ENCODE measurements at places on chromosomes 7 and 10.

- DNase-seq: no peak
These were observed 64.5 kb upstream of the MRLN start for GRCh38 chr10:59817773-59818172.

DNA sequence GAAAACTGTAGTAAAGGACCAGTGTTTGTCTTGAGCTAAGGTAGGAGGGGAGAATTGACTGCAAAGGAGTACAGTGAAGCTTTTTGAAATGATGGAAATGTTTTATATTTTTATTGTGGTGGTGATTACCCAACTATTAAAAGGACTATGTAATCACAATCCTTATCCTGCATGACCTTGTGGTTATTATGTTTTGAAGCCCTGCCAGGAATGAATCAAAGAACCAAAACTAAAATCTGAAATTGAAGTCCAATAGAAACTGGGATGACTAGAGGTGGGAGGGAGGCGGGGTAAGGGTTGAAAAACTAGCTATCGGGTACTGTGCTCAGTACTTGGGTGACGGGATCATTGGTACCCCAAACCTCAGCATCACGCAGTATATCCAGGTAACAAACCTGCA, 8.2 kb downstream of the CCDC7 start:
- DNase-seq: no peak

DNA sequence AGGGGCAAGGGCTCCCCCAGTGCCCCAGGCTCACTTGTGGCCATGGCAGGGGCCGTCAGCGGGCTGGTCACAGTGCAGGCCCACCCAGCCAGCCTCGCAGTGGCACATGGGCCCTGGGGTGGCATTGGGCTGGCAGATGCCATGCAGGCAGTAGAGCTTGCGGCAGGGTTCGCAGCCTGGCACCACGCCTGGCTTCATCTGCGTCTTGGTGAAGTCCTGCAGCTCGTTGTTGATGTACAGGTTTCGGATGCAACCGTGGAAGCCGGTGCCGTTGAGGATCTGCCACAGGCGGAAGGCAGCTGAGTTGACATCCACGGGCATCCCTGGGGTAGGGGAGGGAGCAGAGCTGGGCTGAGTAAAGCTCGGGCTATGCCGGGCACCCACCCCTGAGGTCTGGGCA, 170.6 kb downstream of the LCOR start:
- no peak for DNase-seq

DNA sequence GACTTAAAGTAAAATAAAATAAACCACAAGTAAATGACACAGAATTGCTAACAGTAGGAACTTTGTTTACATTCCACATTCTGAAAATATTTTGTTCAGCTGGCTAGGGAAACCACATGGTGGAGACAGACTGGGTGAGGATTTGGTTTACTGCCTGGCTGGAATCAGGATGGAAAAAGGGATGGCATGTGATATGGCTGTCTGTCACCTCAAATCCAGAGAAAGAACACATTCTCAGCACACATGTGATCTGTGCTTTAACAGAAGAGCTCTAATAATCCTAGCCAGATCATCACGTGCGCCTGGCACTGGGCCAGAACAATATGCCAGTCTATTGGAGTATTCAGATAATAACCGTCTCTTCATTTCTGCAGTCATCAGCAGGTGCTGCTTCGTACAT, 90.9 kb upstream of the PIP4K2A start:
- DNase-seq: no peak

DNA sequence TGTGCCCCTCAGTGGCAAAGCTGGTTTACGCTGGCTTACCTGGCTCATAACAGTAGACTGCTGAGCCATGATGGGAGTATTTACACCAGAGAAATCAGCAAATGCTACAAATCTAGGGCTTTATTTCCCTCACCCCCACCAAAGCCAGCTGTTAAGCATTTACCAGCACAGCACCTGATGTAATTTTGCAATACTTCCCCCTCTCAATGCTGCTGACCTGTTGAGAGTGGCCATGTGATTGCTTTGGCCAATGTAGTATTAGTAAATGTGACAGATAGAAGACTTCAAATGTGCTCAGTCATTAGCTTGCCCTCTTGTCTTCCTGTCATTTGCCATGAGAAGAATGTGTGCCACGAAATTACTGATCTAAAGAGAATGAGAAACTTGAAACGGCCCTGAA, 46.6 kb downstream of the HERPUD2 start:
- DNase-seq: no peak

GRCh38 chr10:58666024-58666423, 153.4 kb downstream of the BICC1 start:
- no peak for DNase-seq

GRCh38 chr10:63515002-63515763, 6.0 kb upstream of the REEP3 start:
- no peak for DNase-seq

DNA sequence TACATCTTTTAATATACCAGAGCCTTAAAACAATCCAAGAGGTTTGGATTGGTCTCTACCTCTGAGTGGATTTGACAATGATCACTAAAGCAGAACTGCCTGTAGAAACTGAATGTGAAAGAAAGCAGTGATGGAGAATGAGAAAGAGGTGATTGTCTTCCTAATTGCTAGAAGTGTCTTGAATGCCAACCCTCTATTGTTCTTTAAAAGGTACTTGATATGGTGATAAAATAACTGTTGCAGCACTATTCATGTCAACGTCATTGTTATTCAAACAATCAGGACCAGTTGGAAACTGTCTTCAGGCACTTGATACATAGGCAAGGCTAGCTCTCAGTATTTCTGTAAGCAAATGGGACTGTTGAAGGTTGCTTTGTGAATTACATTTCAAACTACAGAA, 47.9 kb upstream of the ITPRID1 start:
- no peak for DNase-seq

GRCh38 chr7:57414852-57415251, 35.1 kb upstream of the ZNF716 start:
- no peak for DNase-seq

GRCh38 chr10:81541517-81541916, 333.5 kb upstream of the NRG3 start:
- no peak for DNase-seq

DNA sequence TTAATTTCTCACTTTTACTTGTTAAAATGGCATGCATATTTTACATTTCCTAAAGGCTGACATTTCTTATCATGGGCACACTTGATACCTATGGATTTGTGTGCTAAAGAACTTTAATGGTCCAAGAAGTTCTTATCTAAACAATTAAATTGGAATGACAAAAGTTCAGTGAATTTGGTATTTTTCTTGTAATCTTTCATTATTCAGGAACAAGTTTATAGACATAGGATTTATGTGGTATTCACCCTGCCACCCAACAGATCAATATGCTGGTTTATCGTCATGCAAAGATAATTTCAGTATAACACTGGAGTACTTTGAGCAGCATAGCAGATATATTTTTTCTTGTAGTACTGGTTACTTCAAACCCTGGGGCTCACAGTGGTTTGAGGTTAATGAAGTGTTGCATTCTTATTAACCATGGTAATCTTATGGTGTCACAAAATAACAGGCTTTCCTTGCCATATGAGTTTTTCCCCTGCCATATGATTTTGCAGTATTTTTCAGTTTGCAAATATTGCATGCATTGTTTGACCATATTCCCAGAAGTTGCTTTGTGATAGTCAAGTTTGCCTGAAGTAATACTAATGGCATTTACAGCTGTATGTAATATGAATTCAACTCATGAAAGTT, 148.8 kb downstream of the PPP1R9A start:
- DNase-seq: no peak

DNA sequence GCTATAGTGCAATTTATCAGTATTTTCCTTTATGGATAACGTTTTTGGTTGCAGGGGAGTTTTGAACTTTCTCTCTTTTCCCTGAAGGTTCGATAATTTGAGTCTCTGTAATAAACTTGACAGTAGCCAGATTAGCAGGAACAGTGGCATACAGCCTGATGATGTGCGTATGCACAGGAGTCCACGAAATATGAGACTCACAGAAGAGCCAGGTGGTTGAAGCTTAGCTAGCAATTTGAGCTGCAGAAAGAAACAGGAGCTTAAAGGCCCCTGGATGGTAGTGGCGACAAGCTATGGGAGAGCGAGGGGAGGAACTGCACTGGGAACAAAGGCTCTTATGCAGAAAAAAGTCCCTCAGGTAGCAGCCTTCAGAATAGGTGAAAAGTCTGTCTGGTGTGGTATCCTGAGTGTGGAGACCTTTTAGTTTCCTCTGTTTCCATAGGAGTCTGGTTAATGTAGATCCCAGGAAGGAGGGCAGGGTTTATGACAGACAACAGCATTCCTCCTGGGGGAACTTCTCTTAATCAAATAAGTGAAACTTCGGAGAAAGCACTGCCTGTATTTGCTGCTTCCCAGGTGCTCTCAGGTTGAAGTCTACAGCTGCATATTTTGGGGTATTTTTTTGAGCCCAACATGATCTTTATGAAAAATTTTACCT, 32.7 kb downstream of the FANK1 start:
- DNase-seq: no peak

- no peak for DNase-seq
These were observed 172.3 kb upstream of the ADCY1 start for GRCh38 chr7:45401851-45402250.

DNA sequence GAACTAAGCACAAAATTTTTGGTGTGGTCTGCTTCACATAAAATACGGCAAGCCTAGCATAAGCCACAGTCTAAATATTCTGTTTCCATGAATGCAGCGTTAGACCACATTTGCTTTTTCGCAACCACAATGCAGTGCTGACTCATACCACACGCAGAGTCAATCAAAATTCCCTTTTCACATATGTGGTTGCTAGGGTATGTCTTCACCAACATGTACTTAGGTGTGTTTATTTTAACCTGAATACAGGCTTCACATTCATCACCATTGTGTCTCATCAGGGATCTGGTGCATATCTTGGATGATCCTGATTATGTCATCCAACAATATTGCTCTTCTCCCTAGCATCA, 90.8 kb downstream of the CHN2 start:
- no peak for DNase-seq

GRCh38 chr7:70374772-70375533, 757.0 kb upstream of the GALNT17 start:
- no peak for DNase-seq

- DNase-seq: no peak
These were observed 11.5 kb upstream of the CDHR3 start for GRCh38 chr7:105951597-105951996.

DNA sequence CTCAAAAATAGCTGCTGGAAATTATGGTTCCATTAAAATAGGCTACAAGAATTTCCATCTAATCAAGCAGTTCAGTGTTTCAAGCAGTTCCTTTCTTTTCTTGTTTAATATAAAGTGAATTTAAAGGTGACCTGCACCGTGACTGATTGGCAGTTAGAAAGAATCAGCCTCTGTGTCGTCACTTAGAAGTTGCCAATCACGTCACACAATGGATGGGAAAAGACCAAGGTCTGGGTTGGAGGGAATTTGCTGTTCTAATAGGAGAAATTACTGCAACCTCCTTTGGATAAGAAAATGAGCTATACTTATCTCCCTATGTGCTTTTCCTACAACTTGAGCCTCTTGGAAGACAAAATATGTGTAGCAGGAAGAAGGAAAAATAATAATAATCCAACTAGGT, 219.4 kb upstream of the KMT2E start:
- no peak for DNase-seq

- DNase-seq: no peak
These were observed 24.3 kb downstream of the PDZD8 start for GRCh38 chr10:117350909-117351308.

- no peak for DNase-seq
These were observed 1402.5 kb upstream of the CELF2 start for GRCh38 chr10:9615189-9615588.

- no peak for DNase-seq
These were observed 518.9 kb upstream of the CELF2 start for GRCh38 chr10:10498781-10499180.

- DNase-seq: no peak
These were observed 299.6 kb downstream of the MDFIC start for GRCh38 chr7:115221456-115221855.
